T1000 (cell line): ENCODE measurements at places on chromosomes 6 and 20.

DNA sequence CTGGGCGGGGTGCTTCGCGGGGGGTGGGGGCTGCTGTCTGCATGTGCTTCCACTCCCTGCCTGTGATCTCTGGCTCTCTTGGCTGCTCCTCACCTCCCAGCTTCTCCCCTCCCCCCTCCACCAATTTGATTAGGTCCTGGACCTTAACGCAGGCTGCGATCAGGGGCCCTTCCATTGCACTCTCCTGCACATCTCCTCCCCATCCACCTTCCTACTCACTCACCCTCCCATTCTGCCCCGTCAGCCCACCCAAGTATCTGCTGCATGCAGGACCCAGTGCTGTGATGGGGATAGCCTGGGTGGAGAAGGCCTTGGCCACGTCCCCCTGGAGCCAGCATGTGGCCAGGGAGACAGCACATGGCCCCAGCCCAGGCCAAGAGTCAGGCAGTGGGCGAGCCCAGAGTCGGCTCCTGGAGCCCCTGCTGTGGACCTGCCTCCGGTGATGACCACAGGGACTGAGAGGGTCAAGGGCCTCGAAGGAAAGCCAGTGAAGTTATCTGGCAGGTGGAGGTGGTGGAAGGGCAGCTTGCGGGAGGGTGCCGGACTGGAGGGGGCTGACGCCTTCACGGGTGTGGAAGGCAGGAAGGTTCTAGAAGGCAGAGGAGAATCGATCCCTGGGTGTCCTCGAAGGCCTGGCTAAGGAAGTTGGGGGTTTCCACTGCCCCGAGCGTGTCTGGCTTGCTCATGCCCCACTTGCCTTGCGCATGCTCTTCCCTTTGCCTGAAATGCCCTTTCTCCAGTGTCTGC, 40.7 kb downstream of the SRC start:
- no peak for DNase-seq

- DNase-seq, result no peak
Observed at GRCh38 chr20:30168800-30169138, 1088.7 kb upstream of the DEFB115 start.

GRCh38 chr6:9646342-9647070, 768.4 kb downstream of the TFAP2A start:
- DNase-seq, result no peak

- no peak for DNase-seq
Observed at GRCh38 chr6:82415820-82416219, 52.2 kb downstream of the TPBG start.

DNA sequence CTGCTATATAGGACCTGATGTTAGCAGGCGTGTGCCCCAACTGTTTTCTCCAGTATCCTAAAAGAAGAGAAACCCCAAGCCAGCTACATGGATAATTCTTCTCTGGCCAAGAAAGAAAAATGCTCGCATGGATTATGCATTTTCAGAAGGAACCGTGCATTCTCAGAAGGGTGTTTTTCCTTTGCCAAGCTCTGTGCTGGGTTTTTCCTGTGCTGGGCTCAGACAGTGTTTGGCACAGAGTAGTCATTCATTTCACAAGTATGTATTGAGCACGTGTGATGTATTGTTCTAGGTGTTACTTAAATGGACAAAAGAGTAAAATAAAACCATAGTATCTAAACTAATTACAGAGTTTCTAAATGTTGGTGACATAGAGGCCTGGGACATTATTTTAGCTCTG, 62.7 kb upstream of the ZNF133 start:
- no peak for DNase-seq

DNA sequence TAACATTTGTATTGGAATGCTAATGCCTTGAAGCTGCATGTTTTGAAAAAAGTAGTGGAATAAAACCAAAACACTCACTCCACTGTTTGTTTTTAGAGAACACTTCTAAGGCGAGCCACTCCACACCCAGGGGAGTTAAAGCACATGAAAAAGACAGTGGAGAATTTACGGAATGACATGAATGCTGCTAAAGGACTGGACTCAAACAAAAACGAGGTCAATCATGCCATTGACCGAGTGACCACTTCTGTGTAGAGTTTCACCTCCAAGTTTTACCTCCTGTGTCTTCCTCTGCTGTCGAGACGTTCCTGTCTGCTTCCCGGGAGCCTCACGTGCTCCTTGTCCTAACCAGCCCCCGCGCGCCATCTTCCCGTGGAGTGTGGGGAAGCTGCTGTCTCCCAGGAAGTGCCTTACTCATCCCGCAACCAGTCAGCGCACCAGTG, 127.8 kb downstream of the LRRC1 start:
- no peak for DNase-seq

DNA sequence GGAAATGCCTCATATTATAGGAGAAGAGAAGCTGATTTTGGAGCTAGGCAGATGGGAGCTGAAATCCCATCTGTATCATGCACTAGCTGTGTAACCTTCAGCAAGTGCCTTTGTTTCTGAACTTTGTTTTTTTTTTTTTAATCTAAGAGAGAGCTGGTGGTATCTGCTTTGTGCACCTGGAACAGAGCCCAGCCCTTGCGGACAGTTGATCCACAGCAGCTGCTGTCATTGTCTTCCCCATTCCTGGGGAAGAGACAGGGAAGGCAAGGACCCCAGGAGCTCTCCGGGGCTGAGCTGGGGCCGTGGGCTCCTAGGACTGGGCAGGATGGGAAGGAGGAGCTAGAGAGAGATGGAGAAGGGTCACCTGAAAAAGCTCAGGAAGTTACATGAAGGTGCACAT, 92.1 kb downstream of the SYNJ2 start:
- no peak for DNase-seq

DNA sequence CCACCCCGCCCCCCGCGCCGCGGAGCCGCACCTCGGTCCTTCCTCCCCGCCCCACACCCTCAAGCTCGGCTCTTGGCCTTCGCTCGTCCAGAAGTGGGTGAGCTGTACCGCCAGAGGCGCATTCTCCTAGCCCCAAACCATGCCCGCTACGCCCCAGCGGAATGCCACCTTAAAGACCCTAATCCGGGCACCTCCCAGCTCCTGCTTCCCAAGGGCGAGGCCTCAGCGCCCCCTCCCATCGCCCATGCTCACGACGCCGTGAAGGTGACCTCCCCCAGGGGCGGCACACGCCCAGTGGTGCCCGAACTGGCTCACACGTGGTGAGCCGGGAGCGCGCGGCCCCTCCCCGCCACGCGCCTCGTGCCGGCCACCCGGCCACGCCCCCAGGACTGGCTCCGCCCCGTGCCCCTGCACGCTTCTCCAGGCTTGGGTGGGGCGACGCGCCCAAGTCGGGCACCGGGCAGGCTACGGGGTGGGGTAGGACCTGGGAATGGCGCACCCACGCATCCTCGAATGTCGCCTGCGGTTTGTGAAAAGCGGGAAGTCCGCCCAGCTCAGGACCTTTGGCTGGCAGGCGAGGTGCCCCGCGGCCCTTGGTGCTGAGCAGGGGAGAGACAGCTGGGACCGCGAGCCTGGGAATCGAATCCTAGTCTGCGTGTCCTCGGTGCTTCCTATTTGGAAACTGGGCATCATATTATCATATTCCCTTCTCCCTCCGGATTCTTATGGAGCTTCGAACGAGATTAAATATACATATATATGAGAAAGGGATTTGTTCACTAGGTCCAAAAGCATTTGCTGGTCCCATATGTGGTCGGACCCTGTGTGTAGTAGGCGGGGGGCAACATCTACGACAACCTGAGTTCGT, 941 bp upstream of the SOX12 start:
- DNase-seq, result peak; percentile 45

DNA sequence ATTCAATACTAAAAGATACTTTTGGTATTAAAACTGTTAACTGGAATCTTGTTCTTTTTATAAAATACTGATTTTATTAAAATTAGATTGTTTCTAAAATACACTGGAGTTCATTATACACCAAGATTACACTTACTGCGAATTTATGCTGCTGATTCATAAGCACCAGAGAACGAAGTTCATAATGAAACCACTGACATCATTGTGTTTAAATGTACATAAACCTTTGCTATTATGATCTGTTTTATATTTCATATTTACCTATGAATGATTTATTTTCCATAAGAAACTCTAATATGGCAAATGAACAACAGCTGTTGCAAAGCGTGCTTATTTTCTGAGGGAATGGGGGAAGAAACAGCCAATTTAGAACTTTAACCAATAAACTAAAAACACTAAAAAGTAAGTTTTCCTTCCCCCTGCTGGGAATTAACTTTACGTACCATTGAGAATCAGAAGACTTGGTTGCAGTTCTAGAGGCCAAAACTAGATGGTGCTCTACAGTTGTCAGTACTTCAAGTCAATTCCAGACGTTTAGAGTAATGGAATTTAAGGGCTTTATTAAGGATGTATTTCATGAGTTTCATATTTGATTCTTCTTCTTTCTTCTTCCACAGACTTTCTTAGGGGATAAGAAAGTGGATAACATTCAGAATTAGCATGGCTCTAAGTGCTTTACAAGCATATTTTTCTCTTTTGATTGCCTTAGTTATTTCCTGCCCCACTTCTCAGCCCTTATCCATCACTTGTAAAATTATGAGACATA, 30.8 kb upstream of the COL19A1 start:
- DNase-seq, result no peak

GRCh38 chr20:1667502-1668085, 10.0 kb upstream of the SIRPG start:
- no peak for DNase-seq

DNA sequence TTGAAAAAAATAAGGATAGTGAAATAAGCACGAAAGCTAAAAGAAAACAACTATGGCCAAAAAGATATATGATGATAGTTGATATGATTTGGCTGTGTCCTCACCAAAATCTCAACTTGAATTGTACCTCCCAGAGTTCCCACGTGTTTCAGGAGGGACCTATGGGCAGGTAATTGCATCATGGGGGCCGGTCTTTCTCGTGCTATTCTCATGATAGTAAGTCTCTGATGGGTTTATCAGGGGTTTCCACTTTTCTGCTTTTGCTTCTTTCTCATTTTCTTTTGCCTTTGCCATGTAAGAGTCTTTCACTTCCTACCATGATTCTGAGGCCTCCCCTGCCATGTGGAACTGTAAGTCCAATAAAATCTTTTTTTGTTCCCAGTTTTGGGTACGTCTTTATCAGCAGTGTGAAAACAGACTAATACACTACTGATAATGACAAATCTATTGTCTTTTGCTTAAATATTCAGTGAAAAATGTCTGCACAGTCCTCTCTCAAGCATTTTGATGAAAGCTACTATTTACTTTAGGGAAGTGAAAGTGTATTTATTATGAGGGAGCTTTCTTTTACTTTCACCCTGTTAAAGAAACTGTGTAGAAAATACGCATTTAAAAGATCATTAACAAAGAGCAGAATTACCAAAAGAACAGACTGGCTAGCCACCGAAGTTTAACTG, 389.1 kb downstream of the HTR1B start:
- DNase-seq, result no peak

GRCh38 chr6:155377061-155377460, 62.8 kb upstream of the TFB1M start:
- no peak for DNase-seq

DNA sequence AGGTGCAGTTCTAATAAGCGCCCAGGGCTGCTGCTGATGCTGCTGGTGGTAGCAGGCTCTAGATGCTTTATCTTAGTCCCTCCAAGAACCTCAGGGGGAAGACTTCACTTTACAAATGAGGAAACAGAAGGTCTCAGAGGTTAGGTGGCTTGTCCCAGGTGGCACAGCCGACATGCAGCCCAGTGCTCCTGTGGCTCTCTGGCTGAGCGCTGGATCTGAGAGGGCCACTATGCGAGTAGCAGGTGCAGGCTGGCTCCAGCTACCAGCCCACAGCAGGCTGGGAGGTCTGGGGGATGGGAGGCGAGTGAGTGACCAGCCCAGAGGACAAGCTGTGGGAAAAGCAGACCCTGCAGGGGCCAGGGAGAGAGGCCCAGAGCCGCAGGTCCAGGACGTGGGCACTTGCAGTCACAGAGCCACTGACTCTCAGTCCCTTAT, 90.9 kb downstream of the PRND start:
- DNase-seq, result no peak

DNA sequence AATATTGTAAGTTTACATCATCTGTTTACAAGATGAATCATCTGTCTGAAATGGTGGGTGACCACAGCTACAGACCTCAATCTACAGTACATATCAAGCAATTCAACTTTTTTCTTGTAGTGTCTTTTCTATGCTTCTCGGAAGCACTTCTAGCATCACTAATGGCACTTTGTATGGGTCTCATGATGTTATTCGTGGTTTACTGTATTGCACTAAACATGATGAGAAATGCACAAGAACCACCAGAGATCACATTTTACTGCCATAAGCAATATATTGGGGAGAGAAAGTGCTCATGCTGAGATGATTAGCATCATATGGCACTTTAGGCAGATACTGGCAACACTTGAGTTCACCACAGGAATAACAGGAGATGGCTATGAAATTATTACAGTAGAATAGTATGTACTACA, 15.4 kb upstream of the BTBD3 start:
- no peak for DNase-seq

DNA sequence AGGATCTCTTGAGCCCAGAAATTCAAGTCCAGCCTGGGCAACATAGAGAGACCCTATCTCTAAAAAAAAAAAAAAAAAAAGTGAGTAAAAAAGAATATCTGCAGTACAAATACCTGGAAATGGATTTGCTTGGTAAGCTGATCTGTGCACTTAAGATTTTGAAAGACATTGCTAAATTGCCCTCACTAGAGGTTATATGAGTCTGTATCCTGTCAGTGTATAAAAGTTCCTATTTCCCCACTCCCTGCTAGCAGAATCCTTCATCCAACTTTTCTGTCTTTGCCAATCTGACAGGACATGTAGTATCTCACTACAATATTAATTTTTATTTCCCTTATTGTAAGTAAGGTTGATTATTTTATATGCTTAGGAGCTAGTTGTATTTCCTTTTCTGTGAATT, 36.1 kb downstream of the BICRAL start:
- DNase-seq, result no peak

- DNase-seq, result no peak
Observed at GRCh38 chr6:123017104-123017682, 21.2 kb downstream of the CLVS2 start.

- DNase-seq, result peak; percentile 68
Observed at GRCh38 chr6:98957450-98957849, 9.7 kb upstream of the FBXL4 start.

DNA sequence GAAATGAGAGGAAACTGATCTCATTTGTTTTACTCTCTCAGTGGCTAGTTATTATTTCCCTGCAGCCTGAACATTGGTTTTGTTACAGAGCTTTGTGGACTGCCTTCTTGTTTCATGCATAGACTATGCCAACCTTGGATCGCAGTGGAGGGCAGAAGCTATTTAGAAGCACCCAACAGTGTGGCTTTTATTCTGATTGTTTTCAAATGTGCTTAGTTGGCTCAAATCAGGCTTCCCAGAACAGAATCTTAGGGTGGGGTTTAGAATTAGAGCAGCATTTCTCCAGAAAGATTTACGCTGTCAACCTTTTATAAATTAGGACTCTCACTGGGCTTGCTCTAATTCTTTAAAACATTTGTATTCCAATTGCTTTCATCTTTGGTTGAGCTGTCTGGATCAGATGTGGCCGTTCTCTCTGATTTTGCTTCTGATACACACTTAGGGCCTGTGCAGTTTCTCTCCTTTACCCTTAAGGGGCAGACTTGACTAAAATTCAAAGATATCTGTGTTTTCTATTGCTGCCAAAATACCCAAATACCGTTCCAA, 210.3 kb downstream of the BCKDHB start:
- no peak for DNase-seq

GRCh38 chr6:52352239-52353018, 9.5 kb upstream of the PAQR8 start:
- peak; percentile 78 for DNase-seq

- peak; percentile 62 for DNase-seq
Observed at GRCh38 chr6:149032599-149033405, 284.7 kb upstream of the TAB2 start.
